ENCODE measurements at places on chromosomes 2 and 18. TPM values are rescaled to one million over a fixed set of nuclear protein-coding genes. Genes with fewer than 3 reads are reported as not detected.

The SPAG16 gene
- polyA plus RNA-seq = 32.0 TPM

DNA sequence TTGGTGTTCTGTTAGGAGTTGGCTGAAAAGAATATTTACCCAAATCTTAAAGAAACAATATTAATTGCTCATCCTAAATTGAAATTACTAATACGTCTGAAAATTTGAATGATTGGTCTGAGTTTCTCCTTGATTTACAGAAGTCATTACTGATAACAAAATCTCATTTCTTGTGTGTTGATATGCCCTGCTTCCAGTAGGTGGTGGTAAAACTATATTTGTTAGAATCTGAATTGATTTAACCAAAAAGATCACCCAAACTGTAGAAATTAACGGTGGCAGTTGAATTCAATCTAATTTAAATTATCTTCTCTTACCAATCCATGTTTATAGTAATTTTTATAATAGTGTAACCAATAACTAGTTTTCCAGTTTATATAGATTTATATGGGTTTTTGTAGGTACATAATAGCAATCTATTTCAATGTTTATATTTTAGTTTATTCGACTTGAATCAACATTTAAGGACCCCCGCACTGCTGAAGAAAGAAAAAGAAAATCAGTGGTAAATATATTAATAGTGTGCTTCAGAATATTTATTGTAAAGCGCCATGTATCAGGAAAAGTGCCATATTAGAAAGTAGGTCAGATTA lies 38.3 kb downstream of the PAPOLG start:
- peaks cover 31% of the 10 kb centered on the region for H3K36me3 ChIP-seq
- no peak overlapping the region for H3K4me3 ChIP-seq
- H3K27me3 ChIP-seq = no peaks in the 10 kb centered on the region
- H3K4me1 ChIP-seq = no peaks in the 10 kb centered on the region
- no peak for DNase-seq

DNA sequence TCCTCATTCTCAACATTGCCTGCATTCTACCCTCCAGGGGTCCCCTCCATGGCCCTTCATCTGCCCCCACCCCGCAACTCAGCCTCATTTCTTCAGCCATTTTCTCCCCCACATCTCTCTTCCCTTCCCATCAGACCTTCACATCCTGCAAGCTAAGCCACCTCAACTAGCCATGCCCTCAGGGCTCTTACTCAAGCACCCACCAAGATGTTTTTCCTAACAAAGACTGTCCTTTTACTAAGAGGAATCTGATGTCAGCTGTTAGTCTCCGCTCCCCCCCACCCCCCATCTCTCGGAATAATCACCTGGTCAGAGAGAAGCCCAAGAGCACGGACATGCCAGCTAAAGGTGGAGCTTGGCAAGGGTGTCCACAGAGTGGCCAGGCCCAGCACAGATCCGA lies 4.7 kb upstream of the CAPN10 start:
- H3K4me1 ChIP-seq = peaks cover 16% of the 10 kb centered on the region
- H3K36me3 ChIP-seq = peaks cover 30% of the 10 kb centered on the region
- no peak overlapping the region for H3K4me3 ChIP-seq
- H3K27ac ChIP-seq = no peak overlapping the region

- H3K4me3 ChIP-seq = no peak overlapping the region
- H3K27ac ChIP-seq = no peak overlapping the region
- DNase-seq = no peak
Observed at GRCh38 chr18:57439985-57440330, 4.8 kb downstream of the ONECUT2 start.

- no peaks in the 10 kb centered on the region for H3K36me3 ChIP-seq
- no peaks in the 10 kb centered on the region for H3K27me3 ChIP-seq
- H3K27ac ChIP-seq = no peak overlapping the region
Observed at GRCh38 chr2:189142893-189143759, 36.4 kb downstream of the COL5A2 start.

GRCh38 chr18:58646334-58646862 lies 17.5 kb upstream of the ALPK2 start:
- H3K4me3 ChIP-seq = no peak overlapping the region
- H3K27me3 ChIP-seq = no peaks in the 10 kb centered on the region
- no peak for DNase-seq
- H3K27ac ChIP-seq = no peak overlapping the region
- no peaks in the 10 kb centered on the region for H3K36me3 ChIP-seq
- H3K4me1 ChIP-seq = no peaks in the 10 kb centered on the region

The CGREF1 gene
- polyA plus RNA-seq = 0.43 TPM

The RAD51AP2 gene
- 0.18 TPM for polyA plus RNA-seq

DNA sequence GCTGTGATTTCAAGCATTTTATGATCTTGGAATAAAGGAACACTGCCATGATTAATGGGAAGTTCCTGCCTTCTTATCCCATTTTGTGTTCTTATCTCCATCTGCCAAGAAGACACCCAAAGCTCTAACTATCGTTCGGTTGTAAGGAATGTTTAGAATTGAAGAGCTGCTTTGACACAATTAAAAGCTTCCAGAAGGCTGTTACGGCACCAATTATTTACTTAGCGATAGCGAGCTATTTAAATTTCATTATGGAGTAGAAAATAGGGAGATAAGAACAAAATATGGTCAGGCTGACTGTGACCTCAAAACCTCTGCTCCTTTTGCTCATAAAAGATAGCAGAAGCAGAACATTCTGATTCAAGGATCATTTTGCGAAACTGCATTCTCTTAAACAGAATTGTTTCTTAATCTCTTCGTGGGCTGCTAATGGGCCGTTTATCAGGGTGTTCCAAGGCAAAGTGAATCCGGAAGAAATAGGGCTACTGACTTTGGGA lies 101.6 kb downstream of the SLC4A3 start:
- H3K4me1 ChIP-seq = no peaks in the 10 kb centered on the region
- no peak overlapping the region for H3K27ac ChIP-seq
